ENCODE measurements at places on chromosomes 6 and 20.

DNA sequence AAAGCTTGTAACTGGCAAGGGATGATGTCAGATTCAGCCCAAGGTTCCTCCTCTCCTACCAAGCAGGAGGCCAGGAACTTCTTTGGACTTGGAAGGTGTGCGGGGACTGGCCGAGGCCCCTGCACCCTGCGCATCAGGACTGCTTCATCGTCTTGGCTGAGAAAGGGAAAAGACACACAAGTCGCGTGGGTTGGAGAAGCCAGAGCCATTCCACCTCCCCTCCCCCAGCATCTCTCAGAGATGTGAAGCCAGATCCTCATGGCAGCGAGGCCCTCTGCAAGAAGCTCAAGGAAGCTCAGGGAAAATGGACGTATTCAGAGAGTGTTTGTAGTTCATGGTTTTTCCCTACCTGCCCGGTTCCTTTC, 14.4 kb downstream of the TNFAIP3 start:
- DNase-seq: no peak

DNA sequence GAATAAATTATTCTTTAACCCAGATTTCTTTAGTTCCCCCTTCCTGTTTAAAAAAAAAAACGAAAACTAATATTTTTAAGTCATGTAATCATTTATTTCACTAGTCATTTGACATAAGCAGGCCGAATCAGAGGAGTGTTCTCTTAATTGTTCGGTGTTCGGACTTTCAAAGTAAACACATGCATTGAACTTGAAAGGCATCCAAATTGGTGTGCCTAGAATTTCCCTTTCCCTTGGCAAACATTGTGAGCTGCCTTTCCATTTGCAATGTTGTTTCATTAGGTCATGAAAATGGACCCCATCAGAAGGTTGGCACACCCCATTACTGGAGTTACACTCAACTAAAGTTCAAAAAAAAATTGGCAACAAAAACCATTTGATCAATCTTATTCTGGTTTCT, 283.0 kb upstream of the MARCKS start:
- DNase-seq: no peak

DNA sequence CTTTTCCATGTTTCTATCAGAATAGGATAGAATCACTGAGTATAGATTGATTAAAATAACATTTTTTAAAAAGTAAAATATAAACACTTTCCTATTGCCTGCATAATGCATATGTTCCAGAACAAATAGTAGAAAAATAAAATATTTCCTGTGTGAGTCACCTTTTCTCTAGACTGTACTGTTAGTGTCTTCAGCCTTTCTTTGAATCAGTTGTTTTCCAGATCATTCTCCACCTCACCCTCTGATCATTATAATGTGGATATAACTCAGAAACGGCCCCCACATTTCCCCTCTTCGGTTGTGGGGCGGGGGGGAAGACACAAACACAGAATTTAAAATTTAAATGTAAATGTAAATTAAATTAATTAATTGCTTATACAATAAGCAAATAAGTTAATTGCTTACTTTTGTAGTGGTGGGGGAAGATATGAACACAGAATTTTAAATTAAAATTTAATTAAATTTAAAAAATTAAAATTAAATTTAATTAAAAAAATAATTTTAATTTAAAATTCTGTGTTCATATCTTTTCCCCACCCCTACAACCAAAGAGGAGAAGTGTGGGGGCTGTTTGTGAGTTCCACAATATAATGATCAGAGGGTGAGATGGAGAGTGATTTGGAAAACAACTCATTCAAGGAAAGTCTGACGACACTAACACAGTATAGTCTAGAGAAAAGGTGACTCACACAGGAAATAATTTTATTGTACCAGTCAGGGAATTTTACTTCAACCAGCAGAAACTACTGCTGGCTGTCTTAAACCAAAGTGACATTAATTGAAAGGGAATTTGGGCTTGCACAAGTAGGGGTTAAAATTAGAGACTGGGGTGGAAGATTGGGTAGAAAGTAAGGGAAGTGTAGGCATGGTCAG, 37.1 kb upstream of the PROKR2 start:
- DNase-seq: peak; percentile 30

GRCh38 chr6:85556992-85557668, 36.5 kb downstream of the SNX14 start:
- DNase-seq: no peak

DNA sequence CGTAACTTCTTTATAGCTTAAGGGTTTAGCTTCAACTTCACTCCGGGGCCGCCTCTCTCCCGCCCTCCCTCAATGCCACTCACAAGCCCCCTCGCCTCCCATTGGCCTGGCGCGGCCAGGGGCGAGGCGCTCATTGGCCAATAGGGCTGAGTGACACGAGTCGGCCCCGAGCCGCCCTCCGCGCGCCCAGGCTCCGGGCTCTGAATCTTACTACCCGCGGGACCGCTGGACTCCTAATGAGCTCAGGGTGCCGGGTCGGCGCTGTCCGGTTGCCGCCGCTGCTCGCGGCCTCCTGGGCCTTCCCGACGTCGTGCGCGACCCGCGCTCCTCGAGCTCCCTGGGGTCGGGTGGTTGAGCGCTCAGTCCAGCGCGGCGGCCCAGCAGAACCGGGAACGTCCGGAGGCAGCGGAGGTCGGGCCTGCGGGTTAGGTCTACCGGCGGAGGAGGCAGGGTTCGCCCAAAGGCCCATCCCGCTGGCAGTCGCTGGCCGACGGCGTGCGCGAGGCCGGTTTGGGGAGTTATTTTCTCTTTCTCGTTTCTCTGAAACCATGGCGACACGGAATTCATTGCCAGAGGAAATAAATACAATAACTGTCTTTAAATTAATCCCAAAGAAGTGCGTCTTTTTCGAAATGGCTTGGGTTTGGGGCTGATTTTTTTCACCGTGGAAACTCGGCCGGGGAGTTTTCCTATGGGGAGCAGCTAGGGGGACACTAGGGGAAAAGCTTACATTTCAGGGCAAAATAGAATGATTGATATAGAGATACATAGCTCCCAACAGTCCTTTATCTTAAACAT, at the start of gene SIM1:
TSS of gene SIM1 (minus strand) at position 19 of the 798 bp plus-strand sequence. CDS start 1,453 bp downstream, outside the sequence.
- DNase-seq: no peak

DNA sequence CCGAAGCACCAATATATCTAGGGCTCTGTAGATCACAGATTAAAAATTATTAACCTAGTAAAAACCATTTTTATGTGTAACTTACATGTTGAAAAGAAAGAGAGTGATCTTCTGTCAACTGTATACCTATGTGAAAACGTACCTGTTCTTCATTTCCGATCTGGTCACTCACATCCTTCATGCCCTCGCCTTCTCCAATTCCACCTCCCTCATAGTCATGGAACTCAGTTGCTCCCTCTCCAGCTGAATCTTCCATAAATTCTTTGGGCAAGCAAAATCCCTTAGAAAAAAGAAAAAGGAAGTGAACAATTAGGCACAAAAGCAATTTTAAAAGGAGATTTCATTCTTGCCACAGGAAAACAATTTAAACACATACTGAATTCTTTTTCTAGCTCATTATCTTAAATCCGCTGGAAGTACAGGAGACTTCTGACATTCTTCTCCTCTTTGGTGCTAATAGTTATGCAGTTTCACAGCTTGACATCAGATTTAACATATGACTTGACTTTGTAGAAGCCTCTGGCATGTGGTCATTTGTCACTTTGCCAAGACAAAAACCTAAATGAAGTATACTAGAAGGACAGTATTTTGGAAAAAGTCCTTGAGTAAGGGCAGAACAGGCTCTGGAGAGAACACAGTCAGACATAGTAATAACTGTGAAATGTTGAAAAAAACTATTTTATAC, 29.5 kb upstream of the LYRM2 start:
- DNase-seq: no peak

DNA sequence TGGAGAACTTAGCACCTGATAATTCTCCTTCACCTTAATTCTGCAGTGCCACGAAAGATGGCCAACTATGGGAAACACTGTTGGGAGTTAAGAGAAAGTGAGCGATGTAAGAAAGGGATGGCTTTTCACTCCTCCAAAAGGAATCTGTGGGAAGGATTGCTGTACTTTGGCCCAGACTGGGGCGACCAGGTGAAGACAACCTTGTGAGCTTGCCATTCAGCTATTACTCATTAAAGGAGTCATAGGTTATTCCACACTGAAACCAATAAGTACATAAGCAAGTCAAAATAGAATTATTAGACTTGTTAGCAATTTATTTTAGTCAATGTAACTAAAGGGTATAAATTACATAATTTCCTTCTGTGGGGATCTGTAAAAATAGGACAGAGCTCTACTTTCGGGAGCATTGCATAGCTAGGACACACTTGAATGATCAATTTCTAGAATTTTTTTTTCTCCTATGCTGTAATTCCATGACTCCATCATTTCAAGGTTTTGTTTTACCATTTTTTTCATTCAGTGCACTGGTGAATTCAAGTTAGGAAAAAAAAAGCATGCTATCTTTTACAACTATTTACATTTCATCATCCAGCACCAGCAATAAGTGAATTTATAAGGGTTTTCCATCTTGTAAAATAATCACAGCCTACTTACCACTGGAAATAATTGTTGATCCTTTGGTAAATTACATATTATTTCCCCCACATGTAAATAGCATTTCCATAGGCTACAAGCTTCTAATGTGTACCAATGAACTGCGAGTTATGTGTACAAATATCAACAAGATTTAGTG, 231.7 kb downstream of the SIM1 start:
- no peak for DNase-seq

GRCh38 chr6:106520711-106521401, 108.4 kb downstream of the RTN4IP1 start:
- DNase-seq: no peak

DNA sequence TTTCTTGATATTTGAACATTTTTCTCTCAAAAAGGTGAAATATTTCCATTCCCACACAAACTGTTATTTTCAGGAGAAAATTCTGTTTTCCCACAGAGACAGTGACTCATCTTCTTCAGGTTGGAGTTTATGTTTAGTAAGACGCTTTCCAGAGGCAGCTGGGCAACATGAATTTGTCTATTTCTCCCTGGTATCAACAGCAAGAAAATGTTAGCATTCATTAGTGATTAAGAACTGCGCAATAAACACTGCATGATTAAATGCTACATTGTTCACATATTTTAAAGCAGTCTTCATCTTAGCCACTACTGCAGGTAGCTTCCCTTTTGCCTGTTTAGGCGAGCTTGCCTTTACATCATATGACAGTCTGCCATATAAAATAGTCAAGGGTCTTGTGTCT, 295.7 kb downstream of the C6orf118 start:
- DNase-seq: no peak

DNA sequence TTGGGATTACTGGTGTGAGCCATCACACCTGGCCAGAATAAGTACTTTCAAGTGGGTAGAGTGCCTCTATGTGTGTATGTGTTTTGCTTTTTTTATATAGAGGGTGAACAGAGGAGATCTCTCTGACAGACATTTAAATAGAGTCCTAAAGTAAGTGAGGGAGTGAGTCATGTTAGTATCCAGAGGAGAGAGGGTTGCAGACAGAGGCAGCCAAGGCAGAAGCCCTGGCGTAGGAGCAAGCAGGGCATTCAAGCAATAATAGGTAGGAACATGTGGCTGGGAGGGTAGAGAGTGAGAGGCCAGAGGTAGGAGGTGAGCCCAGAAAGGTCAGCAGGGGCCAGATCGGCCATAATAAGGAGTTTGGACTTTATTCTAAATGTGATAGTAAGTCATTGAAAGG, 48.9 kb downstream of the PHF20 start:
- DNase-seq: no peak

DNA sequence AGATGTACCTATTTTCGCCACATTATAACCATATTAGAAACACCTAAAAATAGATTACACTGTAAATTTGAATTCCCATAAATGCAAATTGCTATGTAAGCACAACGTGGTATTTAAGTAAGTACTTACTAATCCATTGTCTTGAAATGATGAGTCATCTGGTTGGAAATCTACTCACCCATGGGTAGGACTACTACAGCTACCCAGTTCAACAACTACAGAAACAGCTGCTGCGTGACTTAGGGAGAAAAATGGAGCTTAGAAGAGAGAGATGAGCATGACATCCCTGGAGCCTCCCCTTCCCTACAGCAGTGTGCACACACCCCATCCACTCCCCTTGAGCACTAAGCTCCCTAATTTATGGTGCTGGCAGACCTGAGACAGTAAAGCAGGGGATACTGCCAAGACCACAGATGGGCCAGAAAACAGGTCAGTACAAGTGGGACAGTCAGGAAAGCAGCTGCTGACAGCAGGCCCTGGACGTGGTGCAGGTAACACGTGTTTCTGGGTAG, 26.9 kb downstream of the RRAGD start:
- no peak for DNase-seq

- DNase-seq: no peak
Measured at GRCh38 chr6:11650025-11650696, 112.6 kb downstream of the TMEM170B start.

DNA sequence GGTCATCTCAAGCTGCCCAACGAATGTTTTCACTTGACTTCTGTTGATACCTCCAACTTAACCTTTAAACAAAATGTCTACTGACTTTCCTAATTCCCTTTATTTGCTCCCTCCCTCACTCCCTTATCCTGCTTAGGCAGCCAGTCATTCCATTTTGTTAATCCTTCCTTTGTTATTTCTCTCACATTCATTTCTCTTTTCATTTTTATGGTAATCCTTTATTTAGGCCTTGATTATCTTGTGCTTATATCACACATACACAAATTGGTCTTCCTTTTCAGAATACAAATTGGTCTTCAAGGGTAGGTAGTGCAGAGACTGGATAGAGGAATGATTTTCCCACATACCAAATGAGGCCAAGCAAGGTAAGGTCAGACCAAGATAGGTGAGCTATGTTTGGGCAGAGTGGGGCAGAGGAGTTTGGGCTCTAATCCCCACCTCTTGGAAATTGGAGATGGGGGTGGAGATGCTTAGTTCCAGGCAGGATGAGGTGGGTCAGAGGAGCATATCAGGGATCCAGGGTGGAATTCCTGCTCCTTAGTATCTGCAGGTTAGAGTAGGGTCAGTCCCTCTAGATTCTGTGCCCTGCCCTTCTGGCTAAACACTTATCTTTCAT, 2.0 kb upstream of the SPACA1 start:
- no peak for DNase-seq

GRCh38 chr6:15033850-15034203, 212.0 kb upstream of the JARID2 start:
- DNase-seq: no peak

DNA sequence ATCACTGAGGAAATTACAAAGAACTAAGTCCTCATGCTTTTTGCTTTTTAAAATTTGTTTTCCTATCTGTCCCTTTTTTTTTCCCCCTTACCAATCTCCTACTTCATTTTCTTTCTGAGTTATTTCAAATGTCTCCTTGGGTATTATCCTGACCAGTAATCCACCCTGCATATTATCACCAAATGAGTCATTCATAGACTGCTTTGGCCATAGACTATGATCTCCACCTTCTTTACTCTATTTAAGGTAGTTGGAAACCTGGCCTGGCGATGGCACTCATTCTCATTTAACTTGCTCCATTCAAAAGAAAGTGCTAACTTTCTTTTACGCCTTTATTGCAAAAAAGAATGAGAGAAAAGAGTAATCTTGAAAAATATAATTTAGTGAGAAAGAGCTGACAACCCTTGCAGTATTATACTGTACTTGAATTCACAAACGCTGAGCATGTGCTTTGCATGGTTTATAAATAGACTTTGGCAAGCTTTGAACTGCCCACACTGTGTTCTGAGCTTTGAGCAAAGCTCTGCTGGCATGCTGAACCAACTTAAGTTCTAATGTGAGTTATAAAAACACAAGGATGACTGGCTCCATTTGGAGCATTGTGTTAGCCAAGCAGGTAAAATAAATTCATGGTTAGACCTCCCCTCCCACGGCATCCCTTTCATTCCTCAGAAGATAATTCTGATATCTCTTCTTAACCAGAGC, 198.9 kb downstream of the NKAIN2 start:
- no peak for DNase-seq

- DNase-seq: no peak
Measured at GRCh38 chr6:119781365-119781764, 431.8 kb upstream of the MAN1A1 start.

- DNase-seq: no peak
Measured at GRCh38 chr6:167564416-167565250, 239.7 kb downstream of the TTLL2 start.

GRCh38 chr6:95804847-95805541, 210.8 kb upstream of the FUT9 start:
- DNase-seq: no peak

Data from SW480 (cell line).